Stimulated activated CD8-positive, alpha-beta memory T cell treated with anti-CD3 and anti-CD28 coated beads, Interleukin-4, amount 100 ng/mL, for 48 hours (primary cell): ENCODE measurements at places on chromosomes 12 and 14.

GRCh38 chr14:54622192-54622958 is 55.4 kb downstream of the SAMD4A start:
- DNase-seq = peak; percentile 75

GRCh38 chr14:92973261-92973797 is 50.4 kb downstream of the CHGA start:
- peak; percentile 74 for DNase-seq

- no peak for DNase-seq
Observed at GRCh38 chr14:66652525-66653106, 144.7 kb downstream of the GPHN start.

GRCh38 chr14:64069634-64070359 is 217.0 kb downstream of the SYNE2 start:
- no peak for DNase-seq

DNA sequence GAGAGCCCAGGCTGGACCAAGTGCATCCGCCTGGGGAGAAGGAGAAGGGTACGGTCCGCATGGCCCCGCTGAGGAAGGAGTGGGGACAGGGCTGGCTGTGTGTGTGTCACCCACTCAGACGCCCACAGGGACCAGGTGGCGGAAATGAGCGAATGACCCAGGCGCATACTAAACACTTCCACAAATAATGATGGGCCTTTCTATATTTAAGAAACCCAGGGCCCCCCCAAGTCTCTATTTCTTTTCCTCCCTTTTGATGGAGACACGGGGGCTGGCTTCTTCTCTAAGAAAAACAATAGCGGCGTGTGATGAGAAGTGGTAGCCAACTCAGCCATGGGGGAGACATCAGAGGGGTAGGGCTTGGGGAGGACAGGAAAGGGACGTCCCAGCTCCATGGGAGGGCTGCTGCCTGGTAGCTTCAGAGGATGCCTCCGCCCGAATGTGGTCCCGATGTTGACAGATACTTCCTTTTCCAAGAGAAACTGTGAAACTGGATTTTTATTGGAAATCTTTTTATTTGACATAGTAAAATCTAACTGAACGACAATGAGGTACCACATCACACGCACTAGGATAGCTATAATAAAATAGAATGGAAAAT is 6.3 kb upstream of the MAP1LC3B2 start:
- DNase-seq = no peak

DNA sequence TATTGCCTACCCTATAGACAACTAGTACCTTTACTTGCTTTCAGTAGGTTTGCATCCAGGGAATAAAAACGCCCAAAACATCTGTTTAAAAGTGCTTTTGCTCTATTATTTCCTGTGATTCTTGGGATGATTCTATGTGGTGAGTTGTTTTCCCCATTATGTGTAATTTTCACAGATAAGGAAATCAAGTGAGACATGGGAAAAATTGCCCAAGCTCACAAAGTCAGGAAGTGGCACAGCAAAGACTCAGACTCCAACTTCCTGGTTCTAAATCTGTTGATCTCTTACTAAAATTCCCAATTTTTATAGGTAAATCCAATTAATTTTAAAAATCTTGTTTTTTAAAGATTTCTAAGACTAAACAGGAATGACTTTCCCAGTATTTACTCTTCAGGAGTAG is 39.0 kb downstream of the NID2 start:
- no peak for DNase-seq

GRCh38 chr12:7751394-7751793 is 4.2 kb upstream of the CLEC4C start:
- no peak for DNase-seq

DNA sequence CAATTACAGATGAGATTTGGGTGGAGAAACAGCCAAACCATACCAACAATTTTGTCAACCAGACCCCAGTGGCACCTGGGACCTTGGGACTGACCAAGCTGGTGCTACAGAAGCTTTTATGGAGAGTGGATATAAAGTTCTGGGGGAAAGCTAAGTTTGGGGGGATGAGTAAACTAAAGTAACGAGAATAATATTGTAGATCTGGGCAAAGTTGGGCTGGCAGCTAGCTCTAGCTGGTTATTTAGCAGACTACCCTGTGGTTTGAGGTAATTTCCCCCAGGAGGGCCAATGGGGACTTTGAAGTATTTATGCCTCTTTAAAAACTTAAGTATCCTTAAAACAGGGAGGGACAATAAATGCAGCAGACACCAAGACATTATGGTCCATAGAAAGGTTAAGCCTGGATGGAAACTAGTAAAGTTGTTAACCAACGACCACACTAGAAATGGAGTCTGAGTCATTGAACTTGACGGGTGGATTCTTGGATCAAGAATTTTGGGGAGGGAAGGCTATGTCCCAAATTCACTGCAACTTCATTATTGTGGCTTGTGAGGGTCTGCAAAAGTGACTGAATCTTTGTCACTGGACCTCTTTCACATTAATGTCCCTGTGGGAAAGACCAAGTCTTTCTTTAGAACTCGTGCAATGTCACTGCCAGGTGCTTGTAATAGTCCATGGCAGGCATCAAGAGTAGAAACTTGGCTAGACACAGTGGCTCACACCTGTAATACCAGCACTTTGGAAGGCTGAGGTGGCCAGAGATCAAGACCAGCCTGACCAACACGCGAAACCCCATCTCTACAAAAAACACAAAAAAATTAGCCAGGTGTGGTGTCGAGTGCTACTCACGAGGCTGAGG is 48.5 kb upstream of the OR5AU1 start:
- no peak for DNase-seq
